AG20443 (cell line): ENCODE measurements at places on chromosomes 12 and 14.

DNA sequence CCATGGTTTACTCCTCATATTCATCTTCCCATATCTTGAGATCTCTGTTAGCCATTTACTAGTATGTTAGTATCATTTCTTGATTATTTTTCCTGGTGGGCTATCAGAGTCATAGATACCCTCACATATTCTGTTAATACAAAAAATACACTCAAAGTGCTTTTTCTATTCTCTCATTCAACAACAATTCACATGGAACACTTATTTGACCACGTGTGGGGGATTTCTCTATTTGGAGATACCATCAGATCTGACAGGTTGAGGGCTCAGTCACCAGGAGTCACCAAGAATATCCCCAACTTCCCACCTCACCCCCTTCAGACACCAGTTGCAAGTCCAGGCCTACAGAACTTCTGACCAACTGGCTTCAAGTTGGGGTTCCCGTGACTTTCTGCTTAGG is 51.9 kb upstream of the A2ML1 start:
- no peak for DNase-seq

DNA sequence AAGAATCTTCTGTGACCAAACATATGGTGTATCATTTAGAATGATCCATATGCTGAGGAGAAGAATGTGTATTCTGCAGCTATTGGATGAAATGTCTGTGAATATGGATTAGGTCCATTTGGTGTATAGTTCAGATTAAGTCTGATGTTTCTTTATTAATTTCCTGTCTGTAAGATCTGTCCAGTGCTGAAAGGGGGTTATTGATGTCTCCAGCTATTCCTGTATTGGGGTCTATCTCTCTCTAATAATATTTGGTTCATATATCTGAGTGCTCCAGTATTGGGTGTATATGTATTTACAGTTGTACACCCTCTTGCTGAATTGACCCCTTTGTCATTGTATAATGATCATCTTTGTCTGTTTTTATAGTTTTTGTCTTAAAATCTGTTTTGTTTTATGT is 33.5 kb downstream of the SLC38A2 start:
- no peak for DNase-seq

DNA sequence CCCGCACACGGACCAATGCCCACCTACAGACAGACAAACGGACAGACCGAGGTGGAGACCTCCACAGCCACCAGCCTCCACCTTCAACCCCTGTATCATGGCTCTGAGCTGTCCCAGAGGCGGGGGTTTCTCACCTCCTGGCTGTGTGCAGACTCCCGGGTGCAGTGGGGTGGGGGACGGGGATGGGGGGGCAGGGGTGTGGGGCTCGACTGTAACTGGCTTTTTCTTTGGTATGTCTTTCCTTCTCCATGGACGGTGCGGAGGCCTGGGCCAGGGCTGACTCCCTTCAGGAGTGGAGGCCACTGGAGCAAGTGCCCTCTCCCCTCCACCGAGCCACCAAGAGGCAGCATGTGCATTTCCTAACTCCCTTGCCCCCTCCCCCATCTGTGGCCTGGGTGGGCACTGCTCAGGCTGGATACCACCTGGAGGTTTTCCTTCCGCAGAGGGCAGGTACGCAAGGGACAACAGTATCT is 122.6 kb downstream of the ESRRB start:
- no peak for DNase-seq

GRCh38 chr14:60616461-60616959 is 32.8 kb downstream of the SIX1 start:
- DNase-seq, result no peak
